ENCODE measurements at places on chromosomes 16 and 17.

GRCh38 chr17:57110152-57110542 lies 25.1 kb downstream of the AKAP1 start:
- DNase-seq, result no peak

DNA sequence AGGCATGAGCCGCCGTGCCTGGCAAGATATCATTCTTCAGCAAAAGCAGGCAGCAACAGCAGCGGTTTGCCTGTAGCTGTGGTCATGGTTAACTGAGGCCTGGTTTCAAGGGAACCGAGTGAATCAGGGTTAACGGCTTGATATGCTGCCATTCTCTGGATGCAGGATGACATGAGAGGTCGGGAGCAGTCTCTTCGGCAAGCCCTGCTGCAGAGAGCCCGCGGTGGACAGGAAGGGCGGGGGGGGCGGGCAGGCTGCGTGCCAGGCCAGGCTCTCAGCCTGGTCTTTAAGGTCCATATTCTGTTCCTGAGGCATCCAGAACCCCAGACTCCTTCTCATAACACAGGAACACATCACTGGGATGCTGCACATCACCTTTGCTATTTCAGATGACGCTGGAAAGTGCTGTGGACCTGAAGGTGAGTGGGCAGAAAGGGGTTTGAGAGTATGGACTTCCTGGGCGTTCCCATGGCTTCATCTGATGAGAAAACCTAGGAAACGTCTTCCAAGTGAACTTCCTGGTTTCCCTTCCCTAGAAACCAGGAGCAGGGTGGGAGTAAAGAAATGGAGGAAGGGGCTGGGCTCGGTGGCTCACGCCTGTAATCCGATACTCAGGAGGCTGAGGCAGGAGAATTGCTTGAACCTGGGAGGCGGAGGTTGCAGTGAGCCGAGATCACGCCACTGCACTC lies 165.6 kb upstream of the RPH3AL start:
- DNase-seq, result no peak

DNA sequence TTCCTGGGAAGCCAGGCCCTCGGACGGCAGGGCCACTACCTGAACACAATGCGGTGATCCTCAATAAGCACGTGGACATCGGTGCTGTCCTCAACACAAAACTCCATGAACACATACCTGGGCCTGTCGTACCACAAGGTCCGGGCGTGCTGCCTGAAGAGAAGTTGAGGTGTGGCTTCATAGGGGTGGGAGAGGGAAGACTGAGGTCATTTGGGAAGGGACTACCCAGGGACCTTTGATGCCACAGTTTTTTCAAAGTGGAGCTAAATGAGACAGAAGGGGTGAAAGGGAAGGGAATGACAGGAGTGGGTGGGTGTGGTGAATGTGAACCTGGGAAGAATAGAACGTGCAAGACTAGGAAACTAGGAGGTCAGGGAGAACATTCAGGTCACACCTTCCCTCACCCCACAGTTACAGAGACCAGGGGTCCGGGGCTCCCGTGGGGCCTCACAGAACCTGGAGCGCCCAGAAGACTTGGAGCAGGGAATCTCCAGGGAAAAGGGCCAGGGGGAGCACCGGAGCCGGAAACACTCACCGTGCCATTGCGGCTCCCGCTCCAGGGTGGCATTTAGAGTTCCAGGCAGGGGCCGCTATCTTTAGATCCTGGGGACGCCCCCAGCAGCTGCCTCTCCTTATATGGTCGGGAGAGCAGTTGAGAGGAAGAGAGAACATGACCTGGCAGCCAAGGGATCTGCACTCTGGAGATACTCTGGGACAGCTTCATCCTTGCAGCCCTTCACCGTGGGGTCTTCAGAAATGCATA lies at the start of gene PTGES3L:
Gene PTGES3L, minus strand, starts transcription at position 570 of the 763 bp plus-strand sequence. Its CDS starts 27 bp downstream, at position 543.
- no peak for DNase-seq

DNA sequence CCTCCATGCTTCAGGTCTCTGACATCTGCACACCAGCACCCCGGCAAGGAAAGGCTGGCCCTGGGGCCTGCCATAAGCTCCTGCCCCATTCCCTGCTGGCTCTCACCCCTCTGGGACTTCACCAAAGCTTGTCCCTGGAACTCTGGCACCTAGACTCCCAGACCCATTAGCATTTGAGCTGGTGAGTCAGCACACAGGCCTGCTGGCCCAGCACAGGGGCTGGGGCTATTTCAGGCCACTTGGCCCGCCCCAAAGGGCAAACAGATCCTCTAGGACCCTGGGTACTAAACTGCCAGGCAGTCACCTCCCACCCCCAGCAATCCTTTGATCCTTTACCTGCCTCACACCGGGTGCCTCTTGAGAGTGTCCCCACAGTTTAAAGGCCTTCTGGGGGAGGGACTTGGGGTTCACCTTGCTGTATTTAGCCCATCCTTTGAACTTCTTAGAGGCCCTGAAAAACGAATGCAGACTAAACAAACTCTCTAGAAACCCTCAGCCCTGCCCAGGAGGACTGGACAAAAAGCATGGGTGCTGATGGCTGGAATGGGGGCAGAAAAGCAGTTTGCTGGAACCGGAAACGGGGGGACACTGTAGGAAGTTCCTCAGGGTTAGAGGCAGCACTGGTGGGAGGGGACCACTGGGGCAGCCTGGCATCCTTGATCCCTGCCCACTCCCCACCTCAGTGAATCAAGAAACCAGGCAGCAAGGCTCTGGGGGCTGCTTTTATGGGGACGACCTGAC lies 3.2 kb upstream of the SAMD14 start:
- no peak for DNase-seq

GRCh38 chr16:51907680-51908079 lies 639.3 kb downstream of the TOX3 start:
- no peak for DNase-seq

DNA sequence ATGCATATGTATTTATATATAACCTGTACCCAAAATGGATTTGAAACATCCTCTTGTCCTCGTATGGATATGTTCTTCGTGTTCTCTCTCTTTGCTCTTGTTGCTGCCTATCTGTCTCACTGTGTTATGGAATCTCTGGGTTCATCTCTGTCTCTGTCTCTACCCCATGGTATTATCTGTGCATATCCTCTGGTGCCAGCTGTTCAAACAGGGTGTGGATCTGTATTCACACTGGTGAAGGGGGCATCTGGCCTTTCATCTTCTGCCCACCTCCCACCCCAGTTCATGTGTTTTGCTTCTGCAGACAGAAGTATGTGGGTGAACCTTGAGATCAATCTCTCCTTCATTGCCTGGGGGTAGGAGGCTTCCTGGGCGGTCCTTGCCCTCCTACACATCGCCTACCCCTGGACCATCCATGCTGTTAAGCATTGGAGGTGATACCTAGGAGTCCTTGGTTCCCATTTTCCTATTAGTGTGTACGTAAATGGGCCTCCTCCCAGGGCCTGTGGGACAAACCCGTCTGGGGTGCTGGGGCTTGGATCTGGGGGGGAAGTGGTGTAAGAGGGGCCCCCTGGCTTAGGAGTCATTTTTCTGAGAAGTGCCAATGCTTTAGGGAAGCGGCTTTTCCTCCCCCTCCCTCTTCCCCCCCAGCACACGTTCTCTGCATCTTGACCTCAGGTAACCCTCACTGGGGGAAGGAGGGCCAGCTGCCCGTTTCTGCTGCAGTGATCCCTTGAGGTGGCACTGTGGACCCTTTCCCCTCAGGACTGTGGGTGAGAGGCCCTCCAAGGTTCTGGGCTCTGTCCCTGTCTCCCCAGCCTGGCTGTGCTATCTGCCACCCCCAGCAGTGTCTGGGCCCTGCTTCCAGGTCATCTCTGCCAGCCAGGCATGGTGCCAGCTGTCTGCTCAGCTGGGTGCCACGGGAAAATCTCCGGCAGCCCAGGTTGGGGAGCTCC lies 21.1 kb downstream of the RARA start:
- no peak for DNase-seq
